ENCODE measurements at places on chromosomes 4 and X.

DNA sequence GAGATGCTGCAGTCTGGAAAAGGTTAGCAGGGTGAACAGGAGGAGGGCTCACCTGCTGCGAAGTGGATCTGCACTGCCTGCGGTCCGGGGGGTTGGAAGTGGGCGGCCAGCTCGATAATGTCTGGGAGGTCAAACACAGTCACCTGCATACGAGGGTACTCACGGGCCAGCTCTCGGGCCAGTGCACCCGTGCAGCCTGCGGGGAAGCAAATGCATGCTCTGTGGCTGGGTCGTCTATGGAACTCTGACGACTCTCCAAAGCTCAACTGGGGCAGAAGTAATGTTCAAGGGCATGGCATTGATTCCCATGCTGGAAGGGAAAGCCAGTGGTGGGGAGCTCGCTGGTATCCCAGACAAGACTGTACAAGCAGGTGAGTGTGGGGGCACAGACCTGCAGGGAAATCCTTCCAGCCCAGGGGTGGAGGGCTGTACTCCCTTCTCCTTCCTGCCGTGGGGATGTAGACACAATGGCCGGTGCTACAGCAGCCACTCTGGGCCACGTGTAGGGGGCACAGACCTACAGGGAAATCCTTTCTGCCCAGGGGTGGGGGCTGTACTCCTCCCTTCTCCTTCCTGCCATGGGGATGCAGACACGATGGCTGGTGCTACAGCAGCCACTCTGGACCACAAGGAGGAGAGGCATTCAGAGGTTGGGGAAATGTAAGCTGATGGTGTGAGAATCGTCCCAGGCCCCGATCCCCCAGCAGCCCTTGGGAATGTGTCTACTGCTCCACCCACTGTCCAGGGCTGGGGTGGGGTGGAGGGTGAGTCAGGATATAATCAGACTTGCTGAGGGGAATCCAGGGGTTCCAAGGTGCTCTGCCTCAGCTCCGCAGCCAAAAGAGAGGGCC lies 26.2 kb upstream of the SLC25A6 start:
- no peak for DNase-seq

DNA sequence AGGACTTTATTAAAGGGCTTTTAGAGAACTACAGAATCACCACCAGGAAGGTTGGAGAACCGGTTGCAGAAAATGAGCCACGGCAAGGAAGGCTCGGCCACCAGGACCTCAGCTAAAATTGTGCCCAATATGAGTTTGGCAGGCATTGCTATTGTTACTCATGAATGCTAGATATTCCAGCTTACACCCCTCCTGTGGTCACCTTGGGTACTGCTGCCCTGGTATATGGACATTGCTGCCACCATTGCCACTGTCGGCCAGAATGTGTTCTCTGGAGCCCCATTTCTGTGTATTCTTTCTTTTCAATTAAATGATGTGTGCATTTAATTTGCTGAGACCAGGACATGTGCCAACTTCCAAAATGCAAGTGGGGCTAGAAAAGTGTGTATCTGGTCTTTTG lies 626.7 kb upstream of the BOD1L1 start:
- DNase-seq, result no peak

GRCh38 chr4:183846951-183847350 lies 58.2 kb upstream of the STOX2 start:
- DNase-seq, result no peak

GRCh38 chr4:24816797-24817196 lies 21.4 kb downstream of the SOD3 start:
- no peak for DNase-seq

DNA sequence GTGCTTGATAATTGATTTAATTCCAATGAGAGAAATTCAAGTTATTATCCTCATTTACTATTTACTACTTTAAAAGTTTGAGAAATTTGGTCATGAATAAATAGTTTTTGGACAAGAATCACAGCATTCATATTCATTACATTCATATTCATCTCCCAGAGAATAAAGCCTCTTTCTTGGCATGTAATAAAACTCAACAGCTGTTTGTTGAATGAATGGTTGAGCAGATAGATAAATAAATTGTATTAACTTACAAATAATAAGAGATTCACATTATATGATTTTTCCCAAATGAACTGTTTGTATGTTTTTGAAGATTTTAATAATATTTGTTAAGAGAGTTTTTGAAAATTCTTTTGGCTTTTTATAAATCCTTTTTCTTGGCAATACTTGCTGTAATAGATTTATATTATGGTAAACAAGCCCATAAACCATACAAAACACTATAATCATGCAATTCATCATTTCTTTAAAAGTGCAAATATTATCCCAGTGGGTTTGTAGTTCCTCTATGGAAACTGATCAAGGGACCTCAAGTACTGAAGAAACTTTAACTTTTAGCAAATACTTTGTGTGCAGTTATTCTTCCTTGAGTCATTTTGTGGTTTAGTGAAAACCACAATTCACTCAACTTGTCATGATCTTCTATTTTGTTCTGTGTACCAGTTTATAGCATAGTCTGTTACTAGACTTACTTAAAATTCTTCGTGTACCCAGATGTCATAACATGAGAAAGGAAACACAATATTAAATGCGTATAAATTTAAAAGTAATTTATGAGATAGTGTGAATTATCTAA lies 371.8 kb downstream of the ADGRL3 start:
- no peak for DNase-seq

- DNase-seq, result no peak
These were observed 16.0 kb upstream of the MID1 start for GRCh38 chrX:10636337-10636736.

GRCh38 chr4:124092541-124092984 lies 620.0 kb downstream of the ANKRD50 start:
- no peak for DNase-seq

GRCh38 chr4:170374770-170375169 lies 285.0 kb upstream of the AADAT start:
- no peak for DNase-seq

- DNase-seq, result no peak
These were observed 18.3 kb upstream of the HHIP start for GRCh38 chr4:144627663-144628076.

DNA sequence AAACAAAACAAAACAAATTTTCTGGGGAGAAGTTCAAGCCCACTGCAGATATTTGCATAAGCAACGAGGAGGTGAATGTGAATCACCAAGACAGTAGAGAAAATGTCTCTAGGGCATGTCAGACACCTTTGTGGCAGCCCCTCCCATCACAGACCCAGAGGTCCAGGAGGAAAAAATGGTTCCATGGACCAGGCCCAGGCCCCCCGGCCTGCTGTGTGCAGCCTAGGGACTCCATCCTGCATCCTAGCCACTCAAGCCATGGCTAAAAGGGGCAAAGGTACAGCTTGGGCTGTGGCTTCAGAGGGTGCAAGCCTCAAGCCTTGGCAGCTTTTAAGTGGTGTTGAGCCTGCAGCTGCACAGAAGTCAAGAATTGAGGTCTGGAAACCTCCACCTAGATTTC lies 54.0 kb downstream of the LPAR4 start:
- no peak for DNase-seq

GRCh38 chr4:11843340-11843739 lies 414.6 kb upstream of the HS3ST1 start:
- DNase-seq, result no peak

GRCh38 chr4:141870152-141870551 lies 233.8 kb downstream of the IL15 start:
- DNase-seq, result no peak

GRCh38 chr4:68346461-68346860 lies 3.4 kb downstream of the YTHDC1 start:
- DNase-seq, result peak; percentile 29

- no peak for DNase-seq
These were observed 109.9 kb downstream of the RAPGEF2 start for GRCh38 chr4:159212675-159213293.

DNA sequence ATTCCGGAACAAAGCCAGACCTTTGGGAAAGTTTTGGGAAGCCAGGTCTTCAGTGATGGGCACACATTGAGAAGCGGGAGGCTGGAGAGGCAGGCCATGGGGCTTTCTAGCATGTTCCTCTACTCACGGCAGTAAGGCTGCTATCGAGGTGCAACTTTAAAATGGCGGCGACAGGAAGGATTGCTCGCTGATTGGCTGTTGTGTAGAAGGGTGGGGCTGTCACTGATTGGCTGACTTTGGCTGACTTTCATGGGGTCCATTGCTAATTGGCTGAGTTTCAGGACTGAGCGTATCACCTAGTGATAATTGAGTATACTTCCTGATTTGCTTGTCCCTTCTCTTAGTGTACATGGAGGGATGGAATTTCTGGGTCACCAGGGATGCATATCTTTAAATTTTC lies 19.7 kb upstream of the GLOD5 start:
- DNase-seq, result no peak

GRCh38 chrX:8636497-8636896 lies 95.4 kb downstream of the ANOS1 start:
- DNase-seq, result no peak

DNA sequence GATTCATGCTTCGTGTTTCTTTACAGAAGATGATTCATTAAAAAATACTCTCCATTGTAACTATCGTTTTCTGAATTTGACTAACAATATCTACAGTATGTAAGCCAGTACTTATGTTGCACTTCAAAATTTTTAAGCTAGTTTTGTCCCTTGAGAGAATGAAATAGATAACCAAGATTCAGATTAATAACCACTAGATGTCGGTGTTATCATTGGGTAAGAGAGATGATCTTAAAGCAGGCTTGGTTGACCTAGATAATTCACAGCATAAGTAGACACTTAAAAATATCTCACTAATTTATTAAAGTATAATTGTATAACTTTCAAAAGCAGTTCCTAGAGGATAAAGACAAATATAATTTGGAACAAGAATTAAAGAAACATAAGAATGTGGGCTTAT lies 430.9 kb downstream of the C4orf33 start:
- no peak for DNase-seq

DNA sequence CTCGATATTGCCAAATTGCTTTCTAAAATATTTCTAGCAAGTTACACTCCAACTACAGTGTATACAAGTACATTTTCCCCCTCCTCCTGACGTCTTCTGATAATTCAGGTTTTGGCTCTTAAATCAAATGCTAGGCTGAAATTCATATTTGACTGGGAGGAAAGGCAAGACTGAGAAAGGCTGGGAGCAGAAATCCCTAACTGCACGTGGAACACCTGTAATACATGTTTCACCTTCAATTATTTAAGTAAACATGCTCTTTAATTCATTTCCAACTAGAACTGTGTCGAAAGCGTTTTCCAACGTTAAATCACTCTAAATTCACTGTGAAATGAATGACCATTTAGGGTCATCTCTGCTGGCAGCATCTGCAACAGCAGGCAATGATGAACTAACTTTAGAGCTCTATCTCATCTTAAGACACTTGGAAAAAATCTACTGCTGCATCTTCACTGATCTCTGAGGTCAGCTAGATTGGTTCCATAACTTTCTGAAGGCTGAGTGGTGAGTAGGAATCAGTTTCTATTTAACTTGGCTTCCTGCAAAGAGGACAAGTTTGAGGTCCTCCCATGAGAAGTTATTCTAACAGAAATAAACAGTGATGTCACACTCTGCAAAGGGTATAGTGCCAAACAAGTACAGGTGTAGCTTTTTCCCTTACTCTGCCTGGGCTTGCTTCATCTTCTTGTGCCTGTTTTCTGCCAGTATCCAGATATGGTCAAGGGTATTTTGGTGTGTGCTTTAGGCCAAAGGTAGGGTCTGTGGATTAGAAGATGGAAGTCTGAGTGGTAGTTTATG lies 144.3 kb upstream of the PAK3 start:
- no peak for DNase-seq

DNA sequence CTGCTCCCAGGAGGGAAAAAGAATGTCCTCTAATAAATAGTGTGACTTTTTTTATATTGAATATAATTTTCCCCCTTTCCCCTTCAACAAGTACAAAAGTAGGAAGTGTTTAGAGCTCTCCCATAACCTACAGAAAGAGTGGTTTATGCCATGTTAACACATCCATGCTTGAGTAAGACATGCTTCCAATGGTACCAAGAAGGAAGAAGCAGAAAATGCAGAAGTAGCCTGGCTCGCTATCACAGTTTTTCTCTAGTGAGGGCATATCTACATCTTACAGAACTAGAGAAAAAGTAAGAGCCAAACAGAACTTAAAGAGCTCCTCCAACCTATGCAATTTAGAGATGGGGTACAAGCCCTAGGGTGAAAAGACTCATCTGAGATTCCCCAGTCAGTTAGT lies 82.5 kb downstream of the ARHGEF9 start:
- no peak for DNase-seq

DNA sequence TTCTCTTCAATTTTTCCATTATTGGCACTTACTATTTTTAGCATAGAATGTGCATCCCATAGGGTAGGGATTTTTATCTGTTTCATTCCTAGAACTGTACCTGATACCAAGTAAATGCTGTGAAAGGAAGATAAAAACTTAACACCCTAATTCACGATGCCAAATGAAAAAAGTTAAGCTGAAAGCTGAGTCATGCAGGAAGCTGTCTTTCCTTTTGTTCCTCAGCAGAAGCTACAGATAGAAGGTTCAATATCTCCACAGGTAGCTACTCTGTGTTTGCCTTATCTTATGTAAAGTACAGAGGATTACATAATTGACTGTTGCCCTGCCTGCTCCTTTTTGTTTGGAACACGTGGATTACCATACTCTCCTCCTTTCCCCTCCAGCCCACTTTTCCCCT lies 77.0 kb downstream of the LRP2BP start:
- DNase-seq, result no peak

DNA sequence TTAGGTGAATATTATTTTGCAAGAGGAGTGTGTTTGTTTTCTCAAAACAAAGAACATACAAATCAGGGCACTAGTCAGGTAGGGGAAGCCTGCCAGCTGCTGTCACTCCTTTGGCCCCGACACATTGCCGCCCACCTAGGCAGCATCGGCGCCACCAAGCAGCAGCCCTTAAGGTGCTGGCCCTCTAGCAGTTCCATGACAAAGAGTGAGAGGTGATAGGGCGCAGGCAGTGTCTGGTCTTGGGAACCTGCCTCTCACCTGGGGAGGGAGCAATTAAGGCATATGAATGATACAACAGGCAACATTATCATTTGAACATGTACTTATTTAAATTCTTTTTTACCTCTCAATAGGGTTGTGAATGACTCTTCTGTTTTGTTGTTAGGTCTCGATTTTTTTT lies 135.1 kb downstream of the PLS3 start:
- DNase-seq, result no peak

GRCh38 chr4:73090738-73091137 lies 21.2 kb upstream of the COX18 start:
- no peak for DNase-seq

DNA sequence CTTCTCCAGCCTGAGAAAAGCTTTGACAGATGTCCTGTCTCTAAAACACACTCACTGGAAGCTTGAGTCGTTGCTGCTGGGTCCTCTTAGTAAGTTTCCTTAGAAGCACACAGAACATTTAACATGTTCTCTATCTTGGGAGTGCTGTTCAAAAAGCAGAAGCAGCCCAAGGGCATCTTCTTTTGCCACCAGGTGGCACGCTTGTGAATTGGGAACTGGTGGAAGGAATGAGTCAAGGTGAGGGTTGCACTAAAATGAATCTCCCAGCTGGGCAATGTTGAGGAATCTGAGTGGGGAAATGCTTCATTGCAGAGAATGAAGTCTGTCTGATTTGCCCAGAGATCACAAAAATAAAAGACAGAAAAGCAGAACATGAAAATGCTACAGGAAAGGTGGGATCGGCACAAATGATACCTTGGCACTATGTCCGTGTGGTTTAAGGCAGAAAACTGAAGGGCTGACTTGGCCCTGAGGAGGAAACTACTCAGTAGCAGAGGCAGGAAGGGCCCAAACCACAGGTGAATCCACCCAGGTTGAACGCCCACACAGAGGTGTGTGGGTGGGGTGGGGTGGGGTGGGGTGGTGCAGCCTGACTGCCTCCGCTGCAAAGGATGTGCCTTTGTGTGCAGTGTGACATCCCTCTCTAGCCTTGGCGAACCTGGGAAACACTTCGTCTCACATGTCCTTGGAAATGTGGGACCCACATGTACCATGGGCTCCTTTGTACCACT lies 26.0 kb downstream of the KIT start:
- peak; percentile 31 for DNase-seq

- DNase-seq, result no peak
These were observed 38.8 kb upstream of the DHRSX start for GRCh38 chrX:2539586-2539985.

All from hematopoietic multipotent progenitor cell treated with erythropoietin and hydrocortisone succinate and interleukin-3 and kit ligand, for 17 days (in vitro differentiated cells).